ENCODE measurements at places on chromosomes 16 and 17.

- DNase-seq = no peak
Observed at GRCh38 chr16:61721544-61721943, 314.7 kb downstream of the CDH8 start.

GRCh38 chr17:9925457-9925856, 20.4 kb upstream of the RCVRN start:
- DNase-seq = no peak

DNA sequence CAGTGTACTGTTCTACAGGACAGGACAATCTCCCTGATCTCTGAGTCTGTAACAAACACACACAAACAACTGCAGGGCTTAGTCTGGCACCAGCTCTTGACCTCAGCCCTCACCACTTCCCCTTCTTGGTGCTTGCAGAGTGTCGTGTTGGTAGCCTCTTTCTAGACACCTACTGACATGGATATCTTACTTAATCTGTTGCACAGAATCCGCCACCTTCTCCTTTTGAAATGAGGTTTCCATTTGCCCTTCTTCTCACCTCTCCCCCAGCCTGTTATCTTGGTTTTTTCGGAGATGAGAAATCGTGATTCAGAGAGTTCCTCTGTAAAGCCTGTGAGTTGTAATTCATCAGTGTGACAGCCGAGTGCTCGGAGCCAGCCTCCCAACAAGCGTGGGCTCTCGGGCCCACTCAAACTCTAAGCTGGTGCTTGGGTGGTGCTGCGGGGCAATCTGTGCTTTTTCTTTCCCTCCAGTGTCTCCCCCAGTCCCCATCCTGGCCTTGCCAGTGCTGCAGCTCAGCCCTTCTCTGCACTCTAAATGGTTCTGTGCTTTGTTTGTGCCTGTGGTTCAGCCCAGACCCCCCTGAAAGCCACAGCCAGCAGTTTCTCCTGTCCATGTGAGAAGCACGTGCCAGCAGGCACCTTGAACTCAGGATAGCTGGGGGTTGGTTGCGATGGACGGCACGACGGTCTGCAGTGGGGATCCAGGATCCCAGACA, 28.1 kb downstream of the KIAA0513 start:
- peak; percentile 69 for DNase-seq

GRCh38 chr17:48952904-48953303, 8.3 kb upstream of the SNF8 start:
- DNase-seq = no peak

- no peak for DNase-seq
Observed at GRCh38 chr17:27218041-27218440, 75.9 kb upstream of the WSB1 start.

DNA sequence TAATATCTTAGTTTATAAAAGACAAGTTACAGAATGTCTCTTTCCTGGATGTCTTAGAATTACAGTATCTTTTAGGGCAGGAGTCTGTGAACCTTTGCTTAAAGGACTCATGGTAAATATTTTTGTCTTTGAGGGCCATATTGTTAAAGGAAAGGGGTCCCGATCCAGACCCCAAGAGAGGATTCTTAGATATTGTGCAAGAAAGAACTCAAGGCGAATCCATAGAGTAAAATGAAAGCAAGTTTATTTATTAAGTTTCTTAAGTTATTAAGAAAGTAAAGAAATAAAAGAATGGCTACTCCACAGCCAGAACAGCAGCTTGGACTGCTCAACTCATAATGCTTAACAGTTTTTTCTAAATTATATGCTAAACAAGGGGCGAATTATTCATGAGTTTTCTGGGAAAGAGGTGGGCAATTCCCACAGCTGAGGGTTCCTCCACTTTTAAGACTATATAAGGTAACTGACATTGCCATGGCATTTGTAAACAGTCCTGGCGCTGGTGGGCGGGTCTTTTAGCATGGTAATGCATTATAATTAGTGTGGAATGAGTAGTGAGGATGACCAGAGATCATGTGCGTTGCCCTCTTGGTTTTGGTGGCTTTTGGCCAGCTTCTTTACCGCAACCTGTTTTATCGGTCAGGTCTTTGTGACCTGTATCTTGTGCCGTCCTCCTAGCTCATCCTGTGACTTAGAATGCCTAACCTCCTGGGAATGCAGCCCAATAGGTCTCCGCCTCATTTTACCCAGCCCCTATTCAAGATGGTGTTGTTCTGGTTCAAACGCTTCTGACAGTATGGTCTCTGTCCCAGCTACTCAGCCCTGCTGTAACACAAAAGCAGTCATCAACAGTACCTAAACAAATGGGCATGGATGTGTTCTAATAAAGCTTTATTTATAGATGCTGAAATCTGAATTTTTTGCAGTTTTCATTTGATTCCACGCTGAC, 53.2 kb downstream of the BMERB1 start:
- no peak for DNase-seq

DNA sequence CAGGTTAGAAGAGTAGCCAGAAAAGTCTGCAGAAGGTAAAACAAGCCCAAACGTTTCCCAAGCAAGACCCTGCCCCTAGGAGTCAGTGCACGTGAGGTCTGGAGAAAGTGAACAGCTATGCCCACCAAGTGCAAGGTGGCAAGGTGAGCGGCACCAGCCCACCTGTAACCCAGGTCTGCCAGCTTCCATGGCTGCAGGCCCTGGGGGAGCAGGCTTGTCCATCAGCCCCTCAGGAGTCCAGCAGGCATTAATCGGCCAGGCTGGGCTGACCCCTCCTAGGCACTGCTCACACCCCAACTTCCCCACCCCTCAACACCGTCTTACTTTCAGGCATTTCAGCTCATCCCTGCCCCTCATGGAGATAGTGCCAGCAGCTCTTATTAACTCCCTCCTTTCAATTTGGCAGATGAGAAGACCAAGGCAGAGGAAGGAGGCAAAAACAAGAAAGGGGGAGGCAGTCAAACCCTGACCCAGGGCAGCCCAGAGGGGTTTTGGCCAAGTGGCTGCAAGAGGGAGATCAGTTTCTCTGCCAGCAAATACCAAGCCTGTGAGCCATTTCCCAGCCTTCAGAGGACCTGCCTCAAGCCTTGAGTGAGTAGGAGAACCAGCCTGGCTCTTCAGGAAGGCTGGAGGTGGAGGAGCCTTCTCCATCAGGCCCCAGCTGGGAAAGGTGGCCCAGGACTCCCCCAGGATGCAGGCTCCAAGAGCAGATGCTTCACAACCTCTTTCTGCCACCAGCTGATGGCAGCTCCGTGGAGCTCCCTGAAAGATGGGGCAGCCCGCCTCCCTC, 14.7 kb downstream of the BEAN1 start:
- DNase-seq = peak; percentile 61

DNA sequence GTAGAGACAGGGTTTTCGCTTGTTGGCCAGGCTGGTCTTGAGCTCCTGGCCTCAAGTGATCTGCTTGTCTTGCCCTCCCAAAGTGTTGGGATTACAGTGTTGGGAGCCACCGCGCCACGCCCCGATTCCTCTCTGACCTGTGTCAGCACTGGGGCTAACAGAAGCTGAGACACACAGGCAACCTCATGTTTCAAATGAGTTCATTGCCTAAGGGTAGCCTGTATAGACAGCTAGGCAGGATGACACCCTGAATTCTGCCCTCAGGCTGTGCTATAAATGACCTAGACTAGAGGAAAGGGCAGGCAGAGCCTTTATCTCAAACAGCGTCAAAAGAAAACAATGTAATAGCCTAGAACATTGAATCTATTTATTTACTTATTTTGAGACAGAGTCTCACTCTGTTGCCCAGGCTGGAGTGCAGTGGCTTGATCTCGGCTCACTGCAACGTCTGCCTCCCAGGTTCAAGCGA, 2.3 kb upstream of the CDK3 start:
- DNase-seq = no peak

DNA sequence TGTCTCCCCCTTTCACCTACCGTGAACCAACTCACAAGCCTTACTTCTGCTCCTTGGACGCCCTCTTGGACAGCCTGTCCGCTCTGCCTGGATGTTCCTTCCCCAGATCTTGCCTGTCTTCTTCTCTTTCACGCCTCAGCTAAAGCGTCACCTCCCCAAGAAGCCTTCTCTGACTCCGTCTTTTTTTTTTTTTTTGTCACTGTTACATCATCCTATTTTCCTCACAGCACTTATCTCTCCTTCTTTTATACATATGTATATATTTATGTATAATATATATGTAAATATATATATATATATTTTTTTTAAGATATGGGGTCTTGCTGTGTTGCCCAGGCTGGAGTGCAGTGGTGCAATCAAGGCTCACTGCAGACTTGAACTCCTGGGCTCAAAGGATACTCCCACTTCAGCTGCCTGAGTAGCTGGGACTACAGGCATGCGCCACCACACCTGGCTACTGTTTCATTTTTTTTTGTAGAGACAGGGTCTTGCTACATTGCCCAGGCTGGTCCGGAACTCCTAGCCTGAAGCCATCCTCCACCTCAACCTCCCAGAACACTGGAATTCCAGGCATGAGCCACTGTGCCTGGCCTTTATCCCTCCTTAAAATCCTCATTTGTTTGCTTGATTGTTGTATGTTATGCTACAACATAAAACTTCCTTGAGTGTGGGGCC, 16.5 kb upstream of the AKTIP start:
- no peak for DNase-seq
